LHCN-M2 (cell line): ENCODE measurements at places on chromosomes 11 and 22. TPM values are rescaled to one million over a fixed set of nuclear protein-coding genes. Genes with fewer than 3 reads are reported as not detected.

Gene C11orf86
- total RNA-seq: not detected in 2 replicates

- peak; percentile 90 for DNase-seq
Measured at GRCh38 chr11:7020183-7020917, at the start of the genes NLRP14 and ZNF214. TSS of gene NLRP14 (plus strand) at chr11:7020479. CDS start at chr11:7038587, 18,108 bp downstream. TSS of gene ZNF214 (minus strand) at chr11:7020346. CDS start at chr11:7002835, 17,511 bp downstream.

GRCh38 chr11:73273222-73273895, 1.2 kb downstream of the P2RY6 start:
- DNase-seq: no peak

GRCh38 chr11:131365329-131365930, 5.0 kb upstream of the NTM start:
- no peak for DNase-seq

DNA sequence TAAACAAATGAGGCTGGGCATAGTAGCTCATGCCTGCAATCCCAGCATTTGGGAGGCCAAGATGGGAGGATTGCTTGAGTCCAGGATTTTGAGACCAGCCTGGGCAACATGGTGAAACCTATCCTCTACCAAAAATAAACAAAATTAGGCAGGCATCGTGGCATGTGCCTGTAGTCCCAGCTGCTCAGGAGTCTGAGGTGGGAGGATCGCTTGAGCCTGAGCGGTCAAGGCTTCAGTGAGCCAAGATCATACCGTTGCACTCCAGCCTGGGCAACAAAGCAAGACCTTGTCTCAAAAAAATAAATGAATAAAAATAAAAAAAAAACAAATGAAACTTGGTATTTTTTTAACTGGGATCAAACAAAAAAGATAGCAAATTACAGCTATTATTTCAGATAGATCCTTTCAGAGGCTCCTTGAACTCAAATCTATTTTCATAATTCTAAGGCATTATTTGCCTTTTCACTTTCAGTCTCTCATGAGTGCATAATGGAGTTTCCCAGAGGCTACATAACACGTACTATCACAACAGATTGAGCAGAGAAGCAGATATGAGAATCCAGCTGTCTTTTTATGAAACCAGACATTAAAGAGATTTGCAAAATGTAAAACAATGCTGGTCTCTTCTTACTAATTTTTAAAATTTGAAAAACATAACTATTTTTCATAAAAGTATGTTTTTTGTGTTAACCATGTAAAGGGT, 23.1 kb downstream of the DDIAS start:
- no peak for DNase-seq

- DNase-seq: no peak
Measured at GRCh38 chr22:17872471-17872870, 98.2 kb upstream of the BID start.

Gene MS4A8
- not detected in 2 replicates for total RNA-seq

DNA sequence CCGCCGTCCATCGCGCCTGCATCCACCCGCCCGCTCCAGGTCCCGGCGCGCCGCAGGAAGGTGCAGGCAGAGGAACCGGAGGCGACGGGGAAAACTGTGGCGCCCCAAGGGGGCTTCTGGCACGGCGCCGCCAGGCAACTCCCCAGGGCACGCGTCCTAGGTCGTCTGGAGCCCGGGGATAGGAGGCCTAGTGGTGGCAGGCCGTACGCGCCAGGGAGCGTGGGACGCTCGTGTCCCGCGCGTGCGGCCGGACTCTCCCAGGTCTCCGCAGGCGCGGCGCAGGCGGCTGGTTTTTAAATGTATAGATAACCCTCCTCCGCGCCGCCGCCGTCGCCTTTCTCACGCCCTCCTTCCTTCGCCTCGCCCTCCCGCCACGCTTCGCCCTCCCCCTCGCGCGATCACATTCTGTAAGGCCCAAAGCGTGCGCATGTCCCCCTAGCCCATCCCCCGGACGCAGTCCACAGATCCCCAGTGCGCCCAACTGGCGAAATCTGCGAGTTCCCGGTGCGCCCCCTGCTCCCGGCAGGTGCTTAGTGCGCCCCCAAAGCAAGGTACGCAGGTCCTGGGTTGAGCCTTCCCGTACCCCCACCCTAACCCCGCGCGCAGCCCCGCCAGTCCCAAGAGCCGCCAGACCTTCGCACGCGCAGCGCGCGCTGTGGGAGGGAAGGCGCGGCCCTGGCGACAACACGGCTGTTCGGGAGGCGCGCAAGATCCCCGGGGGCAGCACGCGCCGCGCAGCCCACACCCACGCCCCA, at the start of gene ASCL2:
ASCL2 (minus strand) TSS at position 267 of the 755 bp plus-strand sequence; CDS start at position 11, 256 bp downstream.
- no peak for DNase-seq

GRCh38 chr11:95242845-95243605, 12.0 kb upstream of the SESN3 start:
- no peak for DNase-seq

Gene DRD2
- total RNA-seq: 3.3 and 5.7 TPM in 2 replicates

Gene CKAP5
- total RNA-seq: 101 and 115 TPM in 2 replicates

- DNase-seq: no peak
Measured at GRCh38 chr22:43666457-43666856, 145.6 kb downstream of the EFCAB6 start.

Gene CD3G
- not detected in 2 replicates for total RNA-seq

DNA sequence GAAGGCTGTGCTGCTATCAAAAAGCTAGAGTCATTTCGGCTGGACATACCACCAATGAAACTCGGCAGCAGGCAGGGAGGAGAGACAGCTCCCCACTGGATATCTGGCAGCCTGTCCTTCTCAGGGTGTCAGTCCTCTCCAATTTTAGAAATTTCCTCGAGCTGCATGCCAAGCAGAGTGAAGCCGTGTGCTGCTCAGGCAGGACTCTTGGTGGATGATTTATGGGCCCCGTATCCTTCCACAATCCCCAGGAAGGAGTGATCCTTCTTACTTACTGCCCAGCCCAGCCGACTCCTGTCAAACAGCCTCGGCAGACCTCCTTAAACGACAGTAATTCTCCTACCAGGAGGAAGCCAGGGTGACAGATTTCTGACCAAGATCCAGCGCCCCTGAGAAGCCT, 410.4 kb downstream of the TENM4 start:
- DNase-seq: no peak

- no peak for DNase-seq
Measured at GRCh38 chr11:2889362-2890273, 4.0 kb upstream of the CDKN1C start.

DNA sequence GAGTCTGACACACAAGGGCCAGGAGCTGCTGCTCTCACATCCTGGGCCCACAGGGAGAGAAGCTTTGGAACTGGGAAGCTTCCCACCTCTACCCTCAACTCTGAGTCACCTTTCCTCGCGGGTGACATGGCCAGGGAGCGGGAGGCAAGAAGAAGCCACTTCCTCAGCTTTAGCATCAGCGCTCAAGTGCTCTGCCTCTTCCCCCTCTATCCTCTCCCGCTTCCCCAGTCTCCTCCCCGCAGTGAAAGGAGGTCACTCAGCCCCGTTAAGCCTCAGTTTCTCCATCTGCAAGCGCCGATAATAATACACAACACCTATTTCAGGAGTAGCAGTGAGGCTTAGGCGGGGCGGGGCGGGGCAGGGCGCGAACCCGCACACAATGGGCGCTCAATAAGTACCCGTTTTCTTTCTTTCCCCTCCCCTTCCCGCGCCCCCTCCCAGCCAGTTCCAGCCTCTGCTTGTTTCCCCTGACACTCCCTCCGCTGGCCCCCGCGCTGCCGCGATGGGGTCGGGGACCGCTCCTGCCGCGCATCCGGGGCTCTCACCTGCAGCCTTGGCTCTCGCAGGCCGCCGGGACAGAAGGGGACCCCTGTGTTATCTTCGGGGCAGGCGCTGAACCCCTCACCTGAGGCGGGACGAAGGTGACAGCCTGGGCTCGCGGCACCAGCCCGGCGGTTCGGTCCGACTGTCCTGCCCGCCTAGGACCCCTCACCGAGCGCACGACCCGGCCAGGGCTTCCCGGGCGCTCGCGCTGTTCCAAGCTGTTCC, 892 bp downstream of the GDPD5 start:
- DNase-seq: no peak

- DNase-seq: peak; percentile 89
Measured at GRCh38 chr11:11416917-11417316, 63.9 kb upstream of the CSNK2A3 start.

DNA sequence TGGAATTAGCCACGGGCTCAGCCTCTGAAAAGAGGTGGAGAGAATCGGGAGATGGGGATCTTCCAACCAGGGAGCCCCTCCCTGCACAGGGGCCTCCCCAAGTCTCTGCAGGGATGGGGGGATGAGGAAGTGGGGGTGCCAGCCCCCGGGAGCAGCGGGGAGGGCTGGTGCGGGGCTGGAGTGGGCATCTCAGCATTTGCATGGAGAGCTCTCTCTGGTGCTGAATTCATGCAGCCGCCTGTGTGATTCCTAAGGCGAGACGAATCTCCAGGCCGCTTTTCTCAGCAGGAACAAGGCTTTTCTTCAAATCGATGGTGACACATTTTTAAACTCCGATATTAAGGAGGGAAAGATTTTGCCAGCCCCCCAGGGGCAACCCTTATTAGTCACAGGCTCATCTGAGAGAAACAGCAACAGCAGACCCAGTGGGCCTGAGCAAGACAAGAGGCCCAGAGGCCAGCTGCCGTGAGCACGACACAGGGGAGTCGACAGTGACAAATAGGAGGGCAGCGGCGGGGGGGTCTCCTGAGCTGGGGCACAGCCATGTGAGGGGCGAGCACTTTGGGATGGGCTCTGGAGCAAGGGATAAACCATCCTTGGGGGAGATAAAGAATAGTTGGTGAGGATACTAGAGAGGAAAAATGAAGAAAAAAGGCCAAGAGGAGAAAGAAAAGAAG, 29.0 kb downstream of the MACROD1 start:
- no peak for DNase-seq
